ENCODE measurements at places on chromosomes 1 and 21.
A peak's percentile ranks its signal among the peaks of the same experiment; 100 is the strongest.

DNA sequence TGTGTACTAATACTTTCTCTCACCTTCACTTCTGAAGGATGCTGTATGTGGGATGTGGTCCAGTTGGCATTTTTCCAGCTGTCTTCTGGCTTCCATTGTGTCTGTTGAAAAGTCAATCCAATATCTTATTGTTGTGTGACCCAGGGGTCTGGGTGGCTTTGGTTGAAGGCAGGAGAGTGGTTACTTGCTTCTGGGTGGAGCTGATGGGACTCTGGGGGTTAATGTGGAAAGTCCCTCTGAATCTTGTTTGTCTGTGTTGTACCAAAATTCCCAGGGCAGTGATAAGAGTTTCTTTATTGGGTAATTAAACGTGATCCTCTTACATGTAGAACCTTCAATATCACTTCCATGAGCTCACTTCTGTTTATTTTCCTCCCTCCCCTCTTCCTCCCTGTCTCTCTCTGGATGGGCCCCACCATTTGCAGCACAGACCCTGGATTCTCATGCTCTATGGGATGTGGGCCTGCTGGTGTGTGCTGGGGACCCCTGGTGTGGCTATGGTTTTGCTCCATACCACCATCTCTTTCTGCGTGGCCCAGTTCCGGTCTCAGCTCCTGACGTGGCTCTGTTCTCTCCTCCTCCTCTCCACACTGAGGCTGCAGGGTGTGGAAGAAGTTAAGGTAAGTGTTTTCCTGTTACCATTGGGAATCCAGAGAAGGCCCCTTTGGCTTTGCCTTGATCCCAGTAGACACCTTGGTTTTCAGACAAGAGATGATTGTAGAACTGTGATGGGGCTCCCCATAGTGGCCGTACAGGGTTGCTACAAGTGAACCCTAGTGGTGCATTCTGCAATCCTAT lies 71.5 kb downstream of the HHAT start:
- H3K4me1 ChIP-seq: no peaks in the 10 kb centered on the region
- DNase-seq: peak; percentile 86
- no peak overlapping the region for H3K4me3 ChIP-seq
- H3K36me3 ChIP-seq: no peaks in the 10 kb centered on the region
- H3K27me3 ChIP-seq: no peaks in the 10 kb centered on the region

GRCh38 chr1:165342587-165342986 lies 13.9 kb downstream of the LMX1A start:
- H3K27me3 ChIP-seq: no peaks in the 10 kb centered on the region
- H3K4me1 ChIP-seq: no peaks in the 10 kb centered on the region
- no peak overlapping the region for H3K4me3 ChIP-seq
- H3K36me3 ChIP-seq: no peaks in the 10 kb centered on the region
- H3K27ac ChIP-seq: no peak overlapping the region
- DNase-seq: no peak

GRCh38 chr1:156074661-156075060 lies 7.6 kb downstream of the MEX3A start:
- H3K27me3 ChIP-seq: no peaks in the 10 kb centered on the region
- DNase-seq: peak; percentile 66
- peak overlapping the region; percentile 13 for H3K27ac ChIP-seq

DNA sequence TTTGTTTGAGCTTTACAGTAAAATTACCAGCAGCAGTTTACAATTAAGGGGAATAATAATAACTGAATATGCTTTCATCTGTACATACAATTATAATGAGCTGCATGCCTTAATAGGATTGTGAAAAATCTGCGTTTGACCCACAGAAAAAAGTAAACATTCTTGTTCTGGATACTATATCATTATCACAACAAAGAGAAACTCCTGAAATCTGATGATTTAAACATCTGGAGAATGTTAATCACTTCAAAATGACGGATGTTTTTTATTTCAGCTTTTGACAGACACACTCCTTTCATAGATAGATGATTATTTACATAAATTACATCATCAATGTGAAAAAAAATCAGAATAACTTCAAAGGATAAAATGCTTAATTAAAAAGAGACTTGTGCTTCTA lies 58.5 kb downstream of the TYW3 start:
- no peaks in the 10 kb centered on the region for H3K27me3 ChIP-seq
- no peaks in the 10 kb centered on the region for H3K4me1 ChIP-seq
- H3K36me3 ChIP-seq: no peaks in the 10 kb centered on the region
- H3K27ac ChIP-seq: no peak overlapping the region
- no peak for DNase-seq

DNA sequence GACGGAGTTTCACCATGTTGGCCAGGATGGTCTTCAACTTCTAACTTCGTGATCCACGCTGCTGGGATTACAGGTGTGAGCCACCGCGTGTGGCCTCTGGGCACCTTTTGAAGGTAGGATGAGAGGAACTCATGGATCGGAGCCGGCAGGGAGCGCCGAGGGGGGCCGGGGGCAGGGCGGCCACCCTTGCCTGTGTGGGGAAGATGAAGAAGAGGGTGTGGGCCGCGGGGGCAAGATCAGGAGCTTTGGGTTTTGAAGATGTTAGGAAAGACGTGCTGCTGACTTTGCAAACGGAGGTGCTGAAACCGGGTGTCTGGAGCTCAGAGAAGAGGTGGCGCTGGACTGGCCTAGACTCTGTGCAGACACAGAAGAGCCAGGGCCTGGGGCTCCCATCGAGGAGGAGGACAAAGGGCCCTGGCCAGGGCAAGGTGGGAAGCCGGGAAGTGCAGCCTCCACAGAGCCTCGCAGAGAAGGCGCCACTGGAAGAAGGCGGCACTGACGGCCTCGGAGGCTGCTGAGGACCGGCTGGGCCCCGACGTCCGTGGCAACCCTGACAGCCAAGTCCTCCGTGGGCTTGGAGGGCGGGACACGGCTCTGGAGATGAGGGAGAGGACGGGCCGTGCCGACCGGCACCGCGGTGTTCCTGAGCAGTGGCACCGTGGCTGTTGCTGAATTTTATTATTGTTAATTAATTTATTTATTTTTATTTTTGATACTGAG lies 13.7 kb downstream of the RNF223 start:
- no peak overlapping the region for H3K27ac ChIP-seq
- H3K36me3 ChIP-seq: no peaks in the 10 kb centered on the region
- peaks cover 5% of the 10 kb centered on the region for H3K27me3 ChIP-seq
- H3K4me1 ChIP-seq: no peaks in the 10 kb centered on the region
- H3K4me3 ChIP-seq: no peak overlapping the region

DNA sequence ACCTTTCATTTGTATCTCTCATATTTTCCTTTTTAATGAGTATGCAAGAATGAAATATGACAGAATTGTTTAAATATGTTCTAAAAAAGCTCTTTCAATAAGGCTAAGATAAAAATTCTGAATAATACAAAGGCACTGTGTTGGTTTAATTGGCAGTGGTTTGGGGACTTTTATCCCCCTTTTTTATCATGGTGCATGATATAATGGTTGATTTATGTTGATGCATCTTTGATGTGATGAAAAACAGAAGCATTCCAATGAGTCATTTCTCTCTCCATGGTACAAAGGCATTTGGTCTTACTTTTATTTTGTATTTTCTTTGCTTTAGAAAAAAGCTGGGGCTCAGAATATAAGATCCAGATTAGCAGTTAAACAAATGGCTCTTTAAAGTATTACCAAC lies 127.2 kb upstream of the GREM2 start:
- H3K27me3 ChIP-seq: no peaks in the 10 kb centered on the region
- no peak overlapping the region for H3K27ac ChIP-seq
- DNase-seq: no peak
- H3K36me3 ChIP-seq: no peaks in the 10 kb centered on the region
- H3K4me1 ChIP-seq: no peaks in the 10 kb centered on the region

GRCh38 chr1:16984717-16985116 lies 4.3 kb upstream of the MFAP2 start:
- H3K27ac ChIP-seq: no peak overlapping the region
- peak; percentile 65 for DNase-seq
- H3K4me1 ChIP-seq: no peaks in the 10 kb centered on the region
- no peaks in the 10 kb centered on the region for H3K36me3 ChIP-seq

GRCh38 chr21:45309069-45309986 lies 21.6 kb upstream of the POFUT2 start:
- H3K36me3 ChIP-seq: no peaks in the 10 kb centered on the region
- H3K27ac ChIP-seq: no peak overlapping the region
- no peaks in the 10 kb centered on the region for H3K4me1 ChIP-seq
- no peaks in the 10 kb centered on the region for H3K27me3 ChIP-seq
- H3K4me3 ChIP-seq: no peak overlapping the region

- H3K36me3 ChIP-seq: no peaks in the 10 kb centered on the region
- no peak for DNase-seq
- no peaks in the 10 kb centered on the region for H3K27me3 ChIP-seq
- no peak overlapping the region for H3K4me3 ChIP-seq
- no peak overlapping the region for H3K27ac ChIP-seq
Measured at GRCh38 chr1:61961009-61961408, 218.7 kb downstream of the PATJ start.

GRCh38 chr1:100458661-100459357 lies 79.1 kb upstream of the GPR88 start:
- H3K4me3 ChIP-seq: no peak overlapping the region
- DNase-seq: no peak
- H3K27me3 ChIP-seq: no peaks in the 10 kb centered on the region
- H3K27ac ChIP-seq: no peak overlapping the region

- DNase-seq: no peak
- no peaks in the 10 kb centered on the region for H3K36me3 ChIP-seq
- no peaks in the 10 kb centered on the region for H3K27me3 ChIP-seq
- no peak overlapping the region for H3K27ac ChIP-seq
- H3K4me3 ChIP-seq: no peak overlapping the region
Measured at GRCh38 chr1:44919400-44919799, 67.0 kb downstream of the EIF2B3 start.

- DNase-seq: no peak
- H3K27me3 ChIP-seq: no peaks in the 10 kb centered on the region
- no peaks in the 10 kb centered on the region for H3K36me3 ChIP-seq
- H3K4me1 ChIP-seq: no peaks in the 10 kb centered on the region
Measured at GRCh38 chr1:33117440-33118085, 36.6 kb downstream of the AZIN2 start.

DNA sequence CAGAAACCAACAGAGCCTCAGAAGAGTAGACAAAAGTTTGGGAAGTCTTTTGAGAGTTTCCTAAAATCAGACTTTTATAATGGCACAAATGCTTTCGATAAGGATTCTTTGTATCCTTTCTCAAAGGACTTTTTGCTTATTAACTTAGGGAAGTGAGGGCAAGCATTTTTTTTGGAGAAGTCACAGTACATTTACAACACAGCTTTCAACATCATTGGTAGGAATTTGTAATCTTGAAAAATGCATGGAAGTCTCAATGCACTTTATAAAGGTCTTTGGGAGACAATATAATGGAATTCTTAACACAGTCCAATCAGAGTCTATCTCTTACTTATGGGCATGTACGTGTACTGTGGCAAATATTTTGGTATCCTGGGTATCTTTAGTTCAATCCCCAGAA lies 325.8 kb upstream of the NR5A2 start:
- H3K27me3 ChIP-seq: no peaks in the 10 kb centered on the region
- no peaks in the 10 kb centered on the region for H3K36me3 ChIP-seq
- no peak overlapping the region for H3K4me3 ChIP-seq
- DNase-seq: no peak
- H3K27ac ChIP-seq: no peak overlapping the region
- H3K4me1 ChIP-seq: no peaks in the 10 kb centered on the region

GRCh38 chr1:49622877-49623276 lies 400.9 kb downstream of the AGBL4 start:
- H3K27ac ChIP-seq: no peak overlapping the region
- no peaks in the 10 kb centered on the region for H3K36me3 ChIP-seq
- H3K27me3 ChIP-seq: no peaks in the 10 kb centered on the region
- no peak for DNase-seq
- no peaks in the 10 kb centered on the region for H3K4me1 ChIP-seq

- H3K4me3 ChIP-seq: no peak overlapping the region
- no peak overlapping the region for H3K27ac ChIP-seq
- H3K27me3 ChIP-seq: no peaks in the 10 kb centered on the region
- H3K4me1 ChIP-seq: no peaks in the 10 kb centered on the region
- peak; percentile 55 for DNase-seq
Measured at GRCh38 chr1:24898152-24898908, 31.7 kb downstream of the RUNX3 start.
